CD4-positive, alpha-beta T cell treated with Interleukin-17A for 1 hour (primary cell): ENCODE measurements at places on chromosomes 2 and 18.

DNA sequence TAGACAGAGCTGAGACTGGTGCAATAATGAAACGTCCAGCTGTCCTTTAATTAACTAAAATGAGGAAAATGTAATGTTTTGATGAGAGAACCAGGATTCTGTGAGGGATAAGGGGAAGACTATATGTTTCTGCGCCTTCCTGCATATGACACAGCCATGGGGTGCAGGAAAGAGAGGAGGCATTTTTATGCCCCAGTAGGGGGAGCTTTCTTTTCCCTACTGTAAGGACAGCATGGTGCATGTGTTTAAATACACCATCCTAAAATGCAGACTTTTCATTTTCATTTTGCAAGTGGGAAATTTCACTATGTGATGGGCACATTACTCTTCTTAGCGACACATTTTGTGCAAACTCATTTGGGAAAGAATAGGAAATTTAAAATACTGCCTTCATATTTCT, 446.1 kb downstream of the ARHGAP15 start:
- no peak for DNase-seq

DNA sequence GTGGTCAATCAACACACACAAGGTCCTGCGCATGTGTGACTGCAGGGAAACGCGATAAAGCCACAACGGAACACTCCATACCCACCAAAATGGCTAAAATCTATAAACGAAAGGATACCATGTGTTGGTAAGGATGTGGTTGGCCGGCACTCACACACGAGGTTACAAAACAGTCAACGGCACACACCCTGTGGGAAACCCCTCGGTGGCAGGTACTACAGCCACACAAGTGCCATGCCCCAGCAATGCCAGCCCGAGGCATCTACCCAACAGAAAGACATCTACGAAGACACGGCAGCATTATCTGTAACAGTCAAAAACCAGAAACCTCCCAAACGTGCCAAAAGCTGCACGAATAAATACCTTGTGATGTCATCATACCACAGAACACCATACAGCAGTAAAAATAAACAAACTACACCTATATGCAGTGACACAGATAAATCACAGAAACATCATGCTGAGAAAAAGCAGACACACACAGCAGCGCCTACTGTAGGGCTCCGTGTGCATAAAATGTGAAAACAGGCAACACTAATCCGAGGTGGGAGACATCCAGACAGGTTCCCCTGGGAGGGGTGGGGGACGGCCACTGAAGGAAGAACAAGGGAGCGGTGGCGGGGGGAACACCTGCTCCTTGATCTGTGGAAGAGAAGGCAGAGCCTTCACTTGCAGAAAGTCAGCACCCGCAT, 36.7 kb downstream of the HDAC4 start:
- peak; percentile 64 for DNase-seq

DNA sequence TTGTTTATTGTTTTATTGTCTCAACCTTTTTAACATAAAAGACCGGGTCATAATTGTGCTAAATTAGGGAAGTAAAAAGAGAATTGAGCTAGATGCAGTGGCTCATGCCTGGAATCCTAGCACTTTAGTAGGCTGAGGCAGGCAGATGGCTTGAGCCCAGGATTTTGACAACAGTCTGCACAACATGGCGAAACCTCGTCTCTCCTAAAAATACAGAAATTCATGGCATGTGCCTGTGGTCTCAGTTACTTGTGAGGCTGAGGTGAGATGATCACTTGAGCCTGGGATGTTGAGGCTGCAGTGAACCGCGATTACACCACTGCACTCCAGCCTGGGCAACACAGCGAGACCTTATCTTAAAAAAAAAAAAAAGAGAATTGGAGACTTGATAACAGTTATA, 104.2 kb upstream of the TTC27 start:
- no peak for DNase-seq

- no peak for DNase-seq
Observed at GRCh38 chr2:132415915-132416722, 486 bp upstream of the GPR39 start.

- DNase-seq, result no peak
Observed at GRCh38 chr18:44934901-44935300, 254.2 kb downstream of the SETBP1 start.

DNA sequence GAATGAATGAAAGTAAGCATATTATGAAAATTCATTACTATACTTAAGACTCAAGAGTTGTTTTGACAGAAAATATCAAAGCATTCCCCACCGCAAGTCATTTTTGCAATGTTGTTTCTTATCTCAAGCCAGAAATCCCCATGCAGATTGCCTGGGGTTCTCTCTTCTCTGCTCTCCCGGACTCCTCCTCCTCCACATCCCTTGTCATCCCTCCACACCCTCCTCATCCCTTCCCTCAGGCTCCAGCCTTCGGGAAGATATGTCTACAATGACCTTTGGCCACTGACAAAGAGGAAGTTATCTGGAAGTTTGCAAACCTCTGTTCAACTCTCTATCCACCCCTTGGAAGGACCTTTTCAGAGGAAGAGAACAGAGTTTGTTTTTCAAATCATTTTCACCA, 11.9 kb downstream of the TFCP2L1 start:
- DNase-seq, result no peak

DNA sequence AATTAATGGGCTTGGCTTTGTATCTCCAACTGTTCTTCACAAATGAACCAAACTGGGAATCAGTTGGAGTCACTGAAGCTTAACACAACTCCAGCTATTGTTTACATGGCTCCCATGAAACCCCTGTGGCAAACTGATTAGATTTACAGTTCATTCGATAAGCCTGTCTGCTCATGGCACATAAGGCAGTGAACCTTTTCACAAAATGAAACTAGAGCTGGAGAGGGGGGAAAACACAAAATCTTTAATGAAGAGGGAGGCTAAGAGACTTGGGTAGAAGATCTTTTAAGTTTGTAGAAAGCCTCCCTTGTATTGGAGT, 11.6 kb upstream of the ITGA6 start:
- DNase-seq, result no peak

DNA sequence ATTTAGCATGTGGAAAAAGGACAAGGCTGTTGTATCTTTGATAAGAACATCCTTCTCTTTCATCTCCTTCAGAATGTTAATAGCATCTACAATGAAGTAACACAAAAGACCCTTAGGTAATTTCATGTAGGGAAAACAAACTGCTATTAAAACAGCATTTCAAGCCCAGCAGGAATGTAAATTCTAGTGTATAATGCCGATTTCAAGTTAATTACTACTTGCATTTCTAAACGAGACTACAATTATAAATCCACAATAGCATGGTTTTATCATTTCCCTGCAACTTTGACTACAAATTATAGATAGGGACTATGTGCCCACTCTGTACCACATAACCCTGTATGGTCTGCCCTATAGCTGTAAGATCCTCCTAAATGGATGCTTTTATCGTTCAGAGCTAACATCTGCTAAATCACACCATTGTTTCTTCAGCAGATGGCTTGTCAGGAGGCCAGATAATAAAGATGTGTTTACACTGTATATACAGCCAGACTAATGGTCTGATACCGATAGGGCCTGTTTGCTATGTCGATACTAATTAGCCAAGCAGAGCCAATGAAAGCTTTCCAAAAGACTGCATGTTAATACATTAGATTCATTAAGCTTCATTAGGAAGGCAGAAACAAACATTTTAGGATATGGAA, 51.9 kb downstream of the LRPPRC start:
- no peak for DNase-seq

GRCh38 chr2:233419602-233420391, 65.5 kb downstream of the DGKD start:
- peak; percentile 76 for DNase-seq

DNA sequence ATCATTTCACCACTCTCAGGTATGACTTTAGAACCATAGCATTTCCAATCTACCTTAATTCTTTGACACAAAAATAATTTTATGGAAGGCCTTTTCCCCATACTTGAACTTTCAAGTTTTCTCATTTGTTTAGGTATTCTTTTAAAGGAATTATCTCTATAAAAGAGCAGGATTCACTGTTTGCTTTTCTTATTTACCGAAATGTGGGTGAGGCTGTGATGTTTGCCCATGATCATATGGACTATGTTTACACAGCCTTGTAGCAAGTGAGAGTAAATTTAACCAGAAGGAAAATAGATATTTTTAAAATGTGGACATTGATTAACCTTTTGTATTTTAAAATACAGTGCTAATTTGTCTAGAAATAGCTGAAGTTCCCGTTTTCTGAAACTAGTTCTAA, 26.3 kb downstream of the CAB39 start:
- no peak for DNase-seq

DNA sequence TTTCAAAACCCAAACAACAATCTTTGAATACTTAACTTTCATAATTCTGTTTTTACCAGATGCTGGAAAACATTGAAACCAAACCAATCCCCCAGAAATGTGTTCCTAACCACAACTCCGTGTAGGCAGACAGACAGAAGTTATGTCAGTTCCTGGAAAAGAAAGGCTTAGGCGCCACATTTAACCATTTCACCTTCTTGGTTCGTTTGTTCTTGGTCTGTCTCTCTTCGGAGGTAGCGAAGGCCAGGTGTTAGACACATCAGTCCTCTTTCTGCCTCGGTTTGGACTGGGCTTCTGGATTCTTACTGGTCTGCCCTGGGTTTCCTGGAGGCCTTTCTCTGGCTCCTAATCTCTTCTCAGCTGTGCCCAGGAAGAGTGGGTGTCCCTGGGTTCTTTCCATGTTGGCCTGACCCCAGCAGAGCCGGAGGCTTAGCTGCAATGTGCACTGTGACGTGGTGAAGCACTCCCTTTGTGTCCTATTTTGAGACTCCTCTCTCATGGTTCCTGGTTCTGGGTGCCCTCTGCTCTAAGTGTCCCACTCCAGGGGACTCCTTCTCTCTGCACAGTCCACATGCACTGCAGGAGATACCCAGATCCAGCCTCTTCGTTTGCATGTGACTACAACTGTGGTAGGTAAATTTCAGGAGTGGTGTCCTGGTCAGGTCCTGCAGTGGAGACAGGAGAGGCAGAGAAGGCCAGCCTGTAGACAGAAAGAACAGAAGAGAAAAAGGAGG, 23.1 kb upstream of the RAB31 start:
- no peak for DNase-seq

- no peak for DNase-seq
Observed at GRCh38 chr18:59196161-59196725, 23.7 kb upstream of the GRP start.
